Bronchial smooth muscle cell (primary cell): ENCODE measurements at places on chromosomes 5 and 9. TPM values are rescaled to one million over a fixed set of nuclear protein-coding genes. Genes with fewer than 3 reads are reported as not detected.

SMIM33 gene
- not detected in 2 replicates for total RNA-seq

CDH9 gene
- not detected in 2 replicates for total RNA-seq

HTR4 gene
- total RNA-seq = not detected in 2 replicates

STPG3 gene
- 0.16 TPM in 1 of 2 replicates, not detected in the other for total RNA-seq

STX17 gene
- 11.5 and 13.4 TPM in 2 replicates for total RNA-seq

SH2D3C gene
- total RNA-seq = not detected in 2 replicates

MARCHF11 gene
- not detected in 2 replicates for total RNA-seq

FOCAD gene
- 53.7 and 69.5 TPM in 2 replicates for total RNA-seq

FOXI1 gene
- not detected in 2 replicates for total RNA-seq

ECPAS gene
- 96.8 and 106 TPM in 2 replicates for total RNA-seq
